Hepatic stellate cell (primary cell): ENCODE measurements at places on chromosomes 6 and 20.
A peak's percentile ranks its signal among the peaks of the same experiment; 100 is the strongest.

- DNase-seq: no peak
Measured at GRCh38 chr20:11499101-11499634, 418.5 kb upstream of the BTBD3 start.

DNA sequence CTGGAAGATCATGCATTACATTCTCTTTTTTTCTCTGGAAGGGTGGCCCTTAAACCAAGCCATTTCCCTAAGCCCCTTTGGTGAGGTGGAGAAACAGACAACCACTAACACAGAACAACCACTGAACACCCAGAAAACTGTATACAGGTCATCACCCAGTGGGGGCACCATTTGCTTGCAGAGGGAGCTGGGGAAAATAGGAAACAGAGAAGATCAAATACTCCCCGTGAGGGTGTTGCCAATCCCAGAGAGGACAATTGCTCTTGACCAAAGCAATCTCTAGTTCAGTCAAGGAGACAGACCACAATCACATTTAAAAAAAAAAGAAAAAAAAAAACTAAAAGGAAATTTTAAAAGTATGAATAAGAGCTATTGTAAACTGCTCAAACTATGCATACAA is 865 bp upstream of the DAAM2 start:
- DNase-seq: peak; percentile 17

DNA sequence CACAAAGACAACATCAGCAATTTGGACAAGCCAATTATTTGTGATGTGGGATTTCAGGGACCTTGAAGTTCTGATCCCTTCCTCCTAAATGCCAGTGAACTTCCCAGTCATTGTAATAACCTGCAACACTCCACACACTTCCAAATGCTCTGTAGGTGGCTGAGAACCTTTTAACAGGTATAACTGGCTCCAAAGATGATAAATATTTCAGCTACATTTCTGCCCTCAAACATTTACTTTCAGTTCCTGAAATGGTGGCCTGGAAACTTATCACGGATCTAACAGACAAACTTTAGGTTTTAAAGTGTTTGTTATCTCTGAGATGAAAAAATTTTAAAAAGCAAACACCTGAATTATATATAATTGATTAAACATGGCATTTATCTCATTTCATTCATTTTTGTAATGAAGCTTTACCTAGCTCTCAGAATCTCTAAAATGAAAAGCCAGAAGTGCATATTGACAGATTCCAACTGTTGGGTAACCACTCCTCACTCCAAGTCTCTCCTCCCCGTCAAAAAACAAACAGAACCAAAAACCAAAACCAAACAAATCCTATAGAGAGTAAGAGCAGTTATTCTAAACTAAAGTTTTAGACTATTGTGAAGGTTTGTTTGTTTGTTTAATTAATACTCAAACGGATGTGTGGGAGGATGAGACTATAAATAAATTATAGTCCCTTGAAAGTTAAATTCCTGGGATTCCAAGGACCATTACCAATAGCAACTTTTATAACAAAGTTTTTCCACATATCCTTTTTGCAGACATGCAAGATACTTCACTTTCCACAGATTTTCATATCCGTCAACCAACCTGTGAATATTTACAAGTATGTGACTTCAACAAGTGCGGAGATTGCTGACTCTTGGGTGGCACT is 12.4 kb upstream of the KIAA0408 start:
- DNase-seq: peak; percentile 26

DNA sequence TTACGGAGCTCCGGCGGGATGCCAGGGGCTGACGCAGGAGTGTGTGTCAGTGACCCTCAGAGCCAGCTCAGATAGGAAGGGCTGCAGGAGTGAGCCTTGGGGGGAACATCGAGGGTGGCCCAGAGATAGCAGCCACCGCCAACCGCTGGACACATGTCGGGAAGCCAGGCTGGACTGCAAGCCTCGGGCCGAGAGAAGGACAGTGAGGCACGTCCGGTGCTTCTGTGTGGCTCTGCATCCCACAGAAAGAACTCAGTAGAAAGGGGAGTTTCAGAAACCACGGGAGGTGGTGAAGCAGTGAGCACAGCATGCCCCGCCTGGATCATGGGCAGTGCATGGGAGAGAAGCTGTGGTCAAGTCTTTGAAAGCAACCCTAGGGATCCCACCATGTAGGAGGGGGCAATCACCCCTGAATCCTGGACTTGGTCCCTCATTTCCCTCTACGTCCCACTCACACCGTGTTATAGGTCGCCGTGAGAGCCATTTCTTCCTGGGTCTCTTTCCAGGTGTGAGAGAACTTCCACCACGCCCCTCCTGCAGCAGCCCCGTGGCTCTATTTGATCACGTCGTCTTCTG is 383.7 kb upstream of the CDH4 start:
- no peak for DNase-seq

DNA sequence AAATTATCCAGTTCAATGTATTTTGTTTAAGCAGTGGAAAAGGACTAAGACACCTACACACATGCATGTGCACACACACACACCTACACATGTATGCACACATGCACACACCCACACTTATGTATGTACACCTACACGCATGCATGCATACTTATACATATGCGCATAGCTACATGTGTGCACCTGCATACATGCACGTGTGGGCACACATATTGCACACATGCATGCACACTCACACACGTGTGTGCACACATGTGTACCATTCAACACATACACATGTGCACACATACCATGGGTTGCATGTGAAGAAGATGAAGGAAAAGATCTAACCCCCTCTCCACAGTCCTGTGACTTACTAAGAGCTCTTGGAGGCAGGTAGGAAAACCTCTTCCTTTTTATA is 122.0 kb upstream of the MAFB start:
- no peak for DNase-seq

DNA sequence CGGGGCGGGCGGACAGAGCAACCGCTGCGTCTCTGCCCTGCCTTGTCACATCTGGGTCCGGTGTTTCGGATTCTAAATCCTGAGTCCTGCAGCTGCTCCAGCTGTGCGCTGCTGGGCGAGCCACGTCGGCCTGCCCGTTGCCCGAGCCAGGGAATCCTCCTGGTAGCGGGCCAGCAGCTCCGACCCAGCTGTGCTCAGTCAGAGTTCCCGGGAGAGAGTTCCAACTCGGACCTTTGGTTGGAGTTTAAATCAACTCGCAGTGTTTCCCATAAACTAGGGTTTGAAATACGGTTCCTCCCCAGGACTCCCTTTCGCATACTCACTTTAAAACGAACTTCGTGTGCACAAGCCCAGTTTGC is 315 bp upstream of the PDE10A start:
- DNase-seq: peak; percentile 67

DNA sequence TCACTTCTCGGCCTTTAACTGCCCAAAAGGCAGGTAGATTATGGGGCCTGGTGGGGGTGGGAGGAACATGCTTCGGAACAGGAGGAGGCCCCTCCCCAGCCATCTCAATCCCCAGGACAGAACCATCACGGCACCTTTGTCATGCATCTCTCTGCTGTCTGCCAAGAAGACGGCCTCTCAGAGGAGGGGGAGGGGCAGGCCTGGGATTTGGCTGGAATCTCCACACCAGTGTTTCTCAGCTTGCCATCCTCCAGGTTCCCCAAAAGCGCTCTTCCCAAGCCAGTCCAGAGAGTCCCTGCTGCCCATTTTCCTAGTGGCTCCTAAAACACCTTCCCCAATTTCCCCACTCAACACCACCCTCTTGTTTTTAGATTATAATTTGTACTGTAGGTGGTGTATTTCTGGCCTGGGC is 2.5 kb upstream of the POU5F1 start:
- no peak for DNase-seq

DNA sequence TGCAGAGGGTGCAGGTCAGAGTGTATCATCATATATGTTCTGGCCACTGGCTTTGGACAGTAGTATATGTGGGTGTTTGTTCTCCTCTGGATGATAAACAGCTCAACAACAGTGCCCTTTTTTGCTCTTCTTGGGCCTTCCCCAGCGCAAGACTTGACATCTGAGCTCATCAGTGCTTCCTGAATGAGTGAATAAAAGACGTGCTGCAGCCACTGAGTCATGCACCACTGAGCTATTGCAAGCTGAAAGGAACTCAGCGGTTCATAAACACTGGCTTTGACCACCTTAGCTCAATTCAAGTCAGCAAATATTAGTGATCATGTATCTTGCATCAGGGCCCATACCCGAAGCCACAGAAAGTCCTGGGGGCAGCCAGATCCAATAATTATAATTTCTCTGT is 105.3 kb upstream of the KCNG1 start:
- DNase-seq: peak; percentile 29

GRCh38 chr20:32871627-32872160 is 13.0 kb downstream of the EFCAB8 start:
- DNase-seq: no peak

DNA sequence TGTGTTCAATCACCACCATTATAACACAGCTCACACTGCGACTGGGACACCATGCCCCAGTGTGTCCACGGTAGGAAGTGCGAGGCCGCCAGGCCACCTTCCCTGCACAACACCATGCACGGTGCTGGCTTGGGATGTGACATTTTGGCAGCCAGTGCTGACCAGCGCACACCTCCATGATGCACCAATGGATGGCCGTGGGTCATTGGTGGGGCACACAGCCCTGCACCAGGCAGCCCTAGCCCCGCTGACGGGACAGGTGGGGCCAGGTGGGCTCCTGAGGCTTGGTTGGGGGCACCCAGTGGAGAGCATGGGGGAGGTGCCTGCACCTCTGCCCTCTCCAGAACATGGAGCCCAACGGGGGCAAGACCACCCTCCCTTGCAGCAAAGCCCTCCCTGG is 18.2 kb upstream of the FRMD1 start:
- DNase-seq: no peak

DNA sequence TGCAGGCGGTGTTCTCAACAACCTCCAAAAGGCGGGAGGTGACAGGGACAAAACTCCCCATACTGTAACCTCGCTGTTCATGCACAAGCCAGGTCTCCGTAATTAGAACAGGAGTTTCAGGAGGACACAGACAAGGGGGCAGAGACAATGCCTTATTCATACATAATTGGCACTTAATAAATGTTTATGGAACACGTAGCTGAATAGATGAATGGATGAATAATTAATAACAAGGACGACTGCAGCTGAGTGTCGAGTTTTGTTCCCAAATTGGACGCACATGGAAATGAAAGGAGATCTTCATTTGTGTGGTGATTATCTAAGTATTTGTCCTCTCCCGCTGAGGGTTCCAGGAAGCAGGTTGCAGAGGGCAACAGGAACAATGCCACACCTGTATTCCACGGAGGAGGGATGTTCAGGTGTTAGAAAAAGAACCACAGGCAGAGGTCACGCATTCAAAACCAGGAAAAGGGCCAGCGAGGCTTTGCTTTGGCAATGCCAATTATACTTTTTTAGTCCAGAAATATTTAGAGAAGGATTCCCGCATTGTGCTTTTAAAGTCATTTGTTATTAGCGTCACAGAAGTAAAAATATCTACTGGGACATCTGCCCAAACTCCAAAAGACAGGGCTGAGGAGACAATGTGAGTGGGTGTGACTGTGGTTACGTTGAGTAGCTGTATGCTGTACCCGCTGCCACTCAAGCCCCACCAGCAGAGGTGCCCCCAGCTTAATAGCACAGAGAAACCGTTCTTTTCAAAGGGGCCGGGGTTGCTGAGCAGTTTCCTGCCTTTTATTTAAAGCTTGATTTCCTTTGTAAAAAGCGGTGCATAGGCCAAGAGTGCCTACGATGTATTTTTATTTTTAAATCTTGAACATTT is 123.3 kb downstream of the PXDC1 start:
- no peak for DNase-seq

DNA sequence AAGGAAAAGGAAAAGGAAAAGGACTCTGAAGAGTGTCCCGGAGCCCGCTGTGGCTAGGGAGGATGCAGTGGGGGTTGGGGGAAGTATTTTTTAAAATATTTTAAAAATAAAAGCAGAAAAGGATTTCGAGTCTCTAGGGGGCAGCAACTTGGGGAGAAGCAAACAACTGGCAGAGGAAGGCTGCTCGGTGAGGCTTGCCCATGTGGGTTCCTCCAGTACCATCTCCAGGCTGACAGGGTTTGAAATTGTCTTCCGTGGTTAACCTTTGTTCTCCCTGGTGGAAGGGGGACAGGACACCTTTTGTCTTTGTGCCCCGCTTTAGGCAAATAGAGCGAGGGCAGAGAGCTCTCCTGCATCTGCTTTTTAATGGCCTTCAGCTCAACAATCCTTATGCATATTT is 60.4 kb upstream of the SNX9 start:
- no peak for DNase-seq

GRCh38 chr6:134235937-134236751 is 81.8 kb downstream of the SGK1 start:
- peak; percentile 49 for DNase-seq

GRCh38 chr6:166672624-166673206 is 45.7 kb upstream of the RPS6KA2 start:
- DNase-seq: no peak

- no peak for DNase-seq
Measured at GRCh38 chr6:19988555-19988954, 151.4 kb downstream of the ID4 start.

DNA sequence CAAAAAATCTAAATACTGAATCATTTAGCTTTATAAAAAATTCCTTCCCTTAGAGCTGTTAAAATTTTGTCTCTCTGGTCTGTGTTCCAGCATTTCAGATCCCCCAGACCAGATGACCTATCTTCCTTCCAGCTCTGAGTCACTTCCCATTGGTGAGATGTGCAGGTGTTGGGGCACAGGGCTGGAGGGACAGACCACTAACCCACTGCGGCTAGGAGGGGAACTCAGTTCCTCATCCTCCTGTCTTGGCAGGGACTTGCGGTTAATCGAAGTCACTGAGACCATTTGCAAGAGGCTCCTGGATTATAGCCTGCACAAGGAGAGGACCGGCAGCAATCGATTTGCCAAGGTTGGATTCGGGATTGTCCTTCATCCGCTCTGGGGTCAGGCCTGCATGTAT is 6.0 kb downstream of the CNPY3 start:
- DNase-seq: no peak

DNA sequence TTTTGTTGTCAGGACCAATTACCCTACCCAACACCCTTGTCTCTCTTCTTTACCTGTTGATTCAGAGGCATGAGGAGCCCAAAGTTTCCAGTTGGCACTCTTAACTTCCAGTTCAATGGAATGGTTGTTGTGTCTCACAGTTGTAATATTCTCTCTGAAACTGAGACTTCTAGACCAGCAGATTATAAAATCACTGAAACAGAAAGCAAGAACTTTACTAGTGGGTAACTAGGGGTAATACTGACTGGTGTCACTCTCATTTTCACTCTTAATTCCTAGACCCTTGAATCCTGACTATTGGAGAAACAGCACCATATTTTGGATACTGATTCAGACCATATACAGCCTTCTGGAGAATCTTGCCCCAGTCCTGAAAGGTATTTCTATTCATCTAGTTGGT is 140.2 kb upstream of the MMS22L start:
- no peak for DNase-seq

DNA sequence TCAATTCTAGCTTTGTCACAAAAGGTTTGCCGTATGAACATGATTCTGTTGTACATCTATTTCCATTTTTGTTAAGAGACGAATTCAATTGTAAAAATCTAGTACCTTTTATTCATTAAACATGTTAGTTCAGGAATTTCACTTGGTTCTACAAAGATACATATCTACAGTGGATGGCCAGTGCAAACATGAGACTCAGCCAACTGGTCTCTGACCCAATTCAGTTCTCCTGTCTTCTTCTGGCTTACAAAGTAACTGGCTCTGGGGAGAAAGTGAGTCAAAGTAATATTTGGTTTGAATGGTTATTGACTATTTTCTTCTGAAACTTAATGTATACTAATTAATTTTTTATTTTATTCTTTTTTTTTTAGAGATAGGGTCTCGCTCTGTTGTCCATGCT is 70.0 kb downstream of the ESR1 start:
- DNase-seq: no peak
